ENCODE measurements at places on chromosomes 3 and 15. TPM values are rescaled to one million over a fixed set of nuclear protein-coding genes. Genes with fewer than 3 reads are reported as not detected.

- H3K27ac ChIP-seq: no peak overlapping the region
- no peaks in the 10 kb centered on the region for H3K4me1 ChIP-seq
- no peaks in the 10 kb centered on the region for H3K36me3 ChIP-seq
- no peak for DNase-seq
- no peaks in the 10 kb centered on the region for H3K27me3 ChIP-seq
Observed at GRCh38 chr3:57026944-57027343, 33.5 kb upstream of the SPATA12 start.

DNA sequence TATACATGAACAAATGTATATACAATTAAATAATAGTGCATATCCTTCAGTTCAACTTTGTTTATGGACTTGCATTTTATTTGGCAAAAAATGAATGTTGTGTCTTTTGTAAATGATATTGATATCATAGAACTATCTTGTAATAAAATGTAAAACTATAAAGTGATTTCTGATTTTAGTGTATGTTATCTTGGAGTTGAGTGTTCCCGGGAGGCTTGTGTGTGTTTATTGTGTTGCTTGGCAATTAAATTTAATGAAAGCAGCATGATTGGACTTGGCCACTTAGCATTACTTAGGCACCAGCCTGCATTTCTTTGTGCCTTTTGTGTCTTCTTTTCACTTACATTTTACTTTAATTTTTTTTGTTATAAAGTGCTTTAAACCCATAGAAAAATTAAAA lies 10.6 kb downstream of the ARHGEF26 start:
- no peak for DNase-seq
- no peak overlapping the region for H3K27ac ChIP-seq
- no peaks in the 10 kb centered on the region for H3K27me3 ChIP-seq
- no peak overlapping the region for H3K4me3 ChIP-seq

DNA sequence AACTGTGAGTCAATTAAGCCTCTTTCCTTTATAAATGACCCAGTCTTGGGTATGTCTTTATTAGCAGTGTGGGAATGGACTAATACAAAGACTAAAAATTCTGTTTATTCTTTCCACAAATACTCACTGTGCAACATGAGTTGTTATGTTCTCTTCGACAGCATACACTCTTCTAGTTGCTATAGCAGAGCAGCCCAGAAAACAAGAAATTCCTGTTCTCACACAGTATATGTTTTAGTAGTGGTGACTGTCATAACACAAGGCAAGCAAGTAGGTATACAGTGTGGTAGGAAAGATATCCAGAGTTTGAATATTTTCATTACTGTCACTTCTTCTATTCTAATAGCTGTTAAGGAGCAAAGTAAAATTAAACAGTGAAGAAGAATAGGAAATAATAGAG lies 453.3 kb downstream of the ROBO1 start:
- H3K27ac ChIP-seq: no peak overlapping the region
- H3K36me3 ChIP-seq: no peaks in the 10 kb centered on the region
- H3K4me3 ChIP-seq: no peak overlapping the region
- DNase-seq: peak; percentile 40
- no peaks in the 10 kb centered on the region for H3K4me1 ChIP-seq

DNA sequence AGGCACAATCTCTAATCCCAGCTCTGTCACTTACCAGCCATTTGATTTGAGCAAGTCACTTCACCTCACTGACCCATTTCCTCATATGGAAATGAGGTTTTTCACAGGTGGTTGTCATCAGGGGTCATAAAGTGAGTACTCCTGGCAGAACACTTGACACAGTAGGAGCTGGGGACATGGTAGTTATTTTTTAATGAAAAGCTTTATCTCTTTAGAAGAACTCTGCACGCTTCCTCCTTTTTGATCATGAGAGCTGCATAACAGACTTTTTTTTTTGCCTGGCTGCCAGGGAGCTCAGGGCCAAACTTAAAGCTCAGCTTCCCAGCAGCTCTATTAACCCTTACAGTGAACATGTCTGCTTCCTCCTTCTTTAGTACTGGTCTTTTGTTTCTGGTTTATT lies 8.4 kb downstream of the VWA5B2 start:
- DNase-seq: no peak
- H3K27ac ChIP-seq: no peak overlapping the region
- 0 out of 2 replicates have a peak, but pooled peaks cover 3% of the 10 kb centered on the region for H3K27me3 ChIP-seq
- 0 out of 2 replicates have a peak, but pooled peaks cover 6% of the 10 kb centered on the region for H3K36me3 ChIP-seq
- peaks cover 17% of the 10 kb centered on the region for H3K4me1 ChIP-seq
- no peak overlapping the region for H3K4me3 ChIP-seq

- no peaks in the 10 kb centered on the region for H3K27me3 ChIP-seq
- H3K27ac ChIP-seq: no peak overlapping the region
- H3K4me3 ChIP-seq: no peak overlapping the region
- no peak for DNase-seq
- no peaks in the 10 kb centered on the region for H3K36me3 ChIP-seq
- no peaks in the 10 kb centered on the region for H3K4me1 ChIP-seq
Observed at GRCh38 chr3:141863491-141863890, 13.0 kb upstream of the ATP1B3 start.

SETD5 gene
- 140 TPM for total RNA-seq

ZDHHC19 gene
- not detected for total RNA-seq

TLR9 gene
- 0.30 TPM for total RNA-seq

All from PC-9 (cell line).